ENCODE measurements at places on chromosomes 6 and 20.
A peak's percentile ranks its signal among the peaks of the same experiment; 100 is the strongest.

GRCh38 chr6:49550492-49551077, at the start of gene C6orf141:
TSS of gene C6orf141 (plus strand) at chr6:49550668. CDS start at chr6:49550793, 125 bp downstream.
- DNase-seq, result peak; percentile 34

- DNase-seq, result no peak
These were observed 54.7 kb downstream of the PYGB start for GRCh38 chr20:25302596-25302995.

GRCh38 chr20:61014491-61014890, 237.6 kb upstream of the CDH4 start:
- no peak for DNase-seq

GRCh38 chr20:39716796-39717341, 754.7 kb downstream of the DHX35 start:
- DNase-seq, result no peak

- no peak for DNase-seq
These were observed 22.2 kb downstream of the HLA-A start for GRCh38 chr6:29964518-29964886.

DNA sequence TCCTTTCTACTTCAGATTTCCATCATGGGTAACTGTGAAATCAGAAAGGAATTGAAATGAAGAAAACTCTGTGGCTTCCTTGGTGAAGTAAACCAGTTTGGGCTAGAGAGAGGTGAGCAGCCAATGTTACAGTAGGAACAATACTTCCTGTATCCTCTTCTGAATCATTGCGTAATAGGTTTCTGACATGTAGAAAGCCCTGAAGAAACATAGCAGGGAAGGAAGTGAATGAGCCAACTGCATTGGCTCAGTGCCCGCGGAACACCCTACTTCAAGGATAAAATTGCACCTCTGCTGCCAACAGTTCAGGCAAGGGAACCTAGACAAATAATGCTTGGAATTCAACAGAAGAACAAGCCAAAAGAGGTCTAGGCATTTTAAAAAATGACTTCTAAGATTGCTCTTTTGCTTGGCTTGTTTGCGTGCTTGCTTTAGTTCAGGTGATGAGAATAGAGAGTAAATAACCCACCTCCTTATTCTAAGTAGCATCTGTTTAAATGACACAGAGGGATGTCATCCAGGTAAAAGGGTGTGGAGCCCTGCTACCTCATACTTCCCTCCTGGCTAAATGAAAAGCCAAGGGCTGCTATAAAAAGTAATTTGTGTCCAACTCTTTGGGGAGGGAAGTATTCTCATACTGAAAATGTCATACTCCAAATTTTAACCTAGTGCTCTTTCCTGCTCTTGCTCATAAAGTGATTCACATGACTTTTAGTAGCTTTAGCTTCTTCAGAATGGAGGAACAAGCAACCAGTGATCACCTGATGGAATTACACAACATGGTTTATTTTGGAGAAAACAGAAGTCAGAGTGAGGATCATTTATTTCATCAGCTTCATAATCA, 30.0 kb upstream of the AKIRIN2 start:
- peak; percentile 74 for DNase-seq

- no peak for DNase-seq
These were observed 6.4 kb downstream of the SNPH start for GRCh38 chr20:1272368-1273100.

DNA sequence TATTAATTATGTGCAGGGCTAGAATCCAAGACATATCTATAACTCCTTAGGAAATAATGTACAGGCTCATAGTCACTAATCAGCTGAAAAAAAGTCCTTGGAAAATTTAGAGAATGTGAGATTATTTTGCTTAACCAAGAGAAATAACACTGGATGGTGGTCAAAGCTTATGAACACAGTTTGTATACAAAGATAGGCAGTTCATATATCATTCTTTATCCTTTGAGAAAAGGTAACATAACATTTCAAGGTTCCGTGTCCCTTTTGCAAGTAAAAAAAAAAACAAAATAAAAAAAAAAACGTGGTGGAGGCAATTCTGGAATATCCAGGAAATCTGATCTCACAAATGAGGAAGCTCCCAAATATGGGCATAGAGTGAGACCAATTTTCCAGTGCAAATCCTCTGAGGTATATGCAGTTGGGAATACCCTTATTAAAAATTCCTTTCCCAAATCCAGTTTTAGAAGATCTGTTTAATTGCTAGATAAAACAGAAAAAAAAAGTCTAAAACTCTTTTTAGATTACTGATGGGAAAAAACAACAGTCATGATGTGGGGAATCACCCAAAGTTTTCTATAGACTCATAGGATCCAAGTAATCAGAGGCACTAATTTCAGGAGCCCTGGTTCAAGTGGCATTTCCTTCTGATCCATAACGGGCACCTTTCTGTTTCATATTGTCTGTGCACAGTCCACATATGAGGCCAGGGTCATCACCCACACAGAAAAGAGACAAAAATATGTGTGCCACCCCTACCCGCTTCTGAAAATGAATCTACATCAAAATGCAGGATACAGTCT, 17.7 kb upstream of the TNFAIP3 start:
- DNase-seq, result no peak

DNA sequence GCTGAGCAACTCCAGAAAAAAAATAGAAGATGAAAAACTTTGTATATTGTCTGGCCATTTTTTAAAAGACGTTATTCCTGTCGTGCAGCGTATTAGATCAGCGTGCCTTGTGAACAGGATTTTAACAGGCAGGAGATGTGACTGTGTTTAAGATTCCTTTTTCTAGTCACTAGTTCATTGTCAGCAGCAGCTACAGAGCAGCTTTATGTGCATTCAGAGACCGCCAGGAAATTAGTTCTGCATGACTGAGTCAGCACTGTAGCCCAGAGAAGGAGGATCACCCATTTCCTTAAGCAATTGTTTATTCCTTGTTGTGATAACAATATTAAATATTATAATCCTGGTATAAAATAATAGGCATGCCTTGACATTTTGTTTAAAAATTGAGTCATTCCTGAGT, 75.4 kb upstream of the ADGRB3 start:
- no peak for DNase-seq

DNA sequence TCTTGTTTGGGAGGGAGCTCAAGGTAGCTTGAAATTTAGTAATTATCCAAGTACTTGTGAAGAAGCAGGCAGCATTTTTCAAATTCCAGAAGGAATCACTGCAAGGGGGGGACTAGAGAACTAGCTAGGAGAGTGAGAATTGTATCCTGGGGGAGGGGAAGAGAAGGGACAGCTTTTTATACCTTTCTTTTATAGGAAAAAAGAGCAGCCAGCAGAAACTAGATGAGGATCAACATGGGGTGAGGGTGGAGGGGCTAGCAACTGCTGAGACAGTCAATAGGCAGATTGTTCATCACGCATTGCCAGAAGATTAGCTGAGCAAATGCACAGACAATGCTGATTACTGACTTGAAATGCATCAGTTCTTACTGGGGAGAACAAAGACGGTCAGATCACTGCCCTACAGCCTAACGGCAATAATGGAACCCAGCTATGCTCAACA, 514.3 kb upstream of the CITED2 start:
- peak; percentile 28 for DNase-seq

- DNase-seq, result no peak
These were observed 437.9 kb upstream of the JARID2 start for GRCh38 chr6:14807971-14808370.

All from right hindlimb (tissue), 1 donor.